Coronary artery (tissue), 2 donors: ENCODE measurements at places on chromosomes 5 and 9.

DNA sequence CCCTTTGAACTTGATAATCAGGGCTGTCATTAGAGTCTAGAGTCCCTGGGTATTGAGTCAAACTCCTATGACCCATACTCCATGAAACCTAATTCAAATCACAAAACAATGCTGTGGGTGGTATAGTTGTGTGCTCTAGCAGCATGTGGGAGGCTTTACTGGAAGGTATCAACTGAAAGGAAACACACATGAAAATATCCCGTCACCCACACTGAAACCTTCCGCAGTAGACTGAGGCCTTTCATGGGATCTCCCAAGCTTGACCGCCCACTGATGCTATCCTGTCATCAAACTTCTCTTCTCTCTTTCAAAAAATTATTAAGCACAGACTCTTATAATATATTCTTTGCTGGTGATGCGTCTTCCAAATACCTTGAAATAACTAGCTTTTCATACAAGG, 569.1 kb upstream of the MEF2C start:
- DNase-seq = no peak

DNA sequence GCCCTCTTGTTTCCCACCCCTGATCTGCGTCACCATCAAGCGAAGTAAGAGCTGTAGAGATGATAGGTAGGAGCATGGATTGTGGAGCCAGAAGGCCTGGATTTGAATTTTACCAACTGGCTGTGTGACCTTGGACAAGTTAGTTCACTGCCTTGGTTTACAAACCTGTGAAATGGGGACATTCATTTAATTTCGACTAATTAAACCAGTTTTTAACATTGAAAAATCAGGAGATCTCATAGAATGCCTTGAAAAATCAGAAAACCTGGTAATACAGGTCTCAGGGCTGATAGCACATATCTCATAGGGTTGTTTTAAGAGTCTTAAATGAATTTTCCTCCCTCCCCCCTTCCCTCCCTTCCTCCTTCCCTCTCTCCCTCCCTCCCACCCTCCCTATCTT, 38.8 kb downstream of the STC2 start:
- DNase-seq = no peak

- DNase-seq = no peak
Observed at GRCh38 chr9:34417734-34418133, 40.6 kb downstream of the FAM219A start.

DNA sequence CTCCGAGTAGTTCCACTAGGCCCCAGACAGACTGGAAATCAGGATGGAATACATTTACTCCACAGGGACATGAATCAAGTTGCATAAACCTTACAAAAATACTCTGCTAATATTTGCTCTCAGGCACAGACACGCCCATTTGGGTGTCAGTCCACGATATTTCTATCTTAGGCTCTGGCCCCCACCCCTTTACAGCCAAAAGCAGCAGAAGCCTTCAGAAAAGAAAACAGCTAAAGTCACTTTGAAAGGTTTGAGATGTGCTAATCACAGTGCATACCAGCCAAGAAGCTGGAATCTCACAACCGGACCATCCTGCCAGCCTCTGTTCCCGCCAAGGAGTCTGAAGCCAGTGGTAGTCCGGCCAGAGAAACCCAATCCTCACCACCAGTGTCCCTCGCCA, 22.6 kb downstream of the PTPN3 start:
- peak; percentile 84 for DNase-seq

- DNase-seq = no peak
Observed at GRCh38 chr9:127634021-127634420, 21.9 kb downstream of the STXBP1 start.

GRCh38 chr9:73172901-73173215, 21.2 kb downstream of the ANXA1 start:
- no peak for DNase-seq

DNA sequence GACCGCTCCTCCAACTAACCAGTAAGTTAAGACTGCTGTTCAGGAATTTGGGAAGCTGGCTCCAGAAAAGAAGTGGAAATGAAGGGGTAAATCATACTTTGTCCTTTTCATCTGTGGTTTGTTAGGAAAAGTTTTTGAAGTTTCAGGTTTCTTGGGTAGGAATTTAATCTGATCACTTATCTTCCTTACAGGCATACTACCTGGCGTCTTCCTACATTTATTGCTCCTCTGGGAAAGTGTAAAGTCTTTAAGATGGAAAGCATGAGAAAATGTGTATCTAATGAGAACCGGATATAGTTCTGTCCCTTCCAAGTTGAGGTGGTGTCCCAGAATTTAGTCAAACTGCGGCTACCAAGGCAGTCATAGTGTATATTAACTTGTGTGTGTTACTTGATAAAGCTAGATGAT, 1.3 kb downstream of the RASA1 start:
- DNase-seq = no peak

DNA sequence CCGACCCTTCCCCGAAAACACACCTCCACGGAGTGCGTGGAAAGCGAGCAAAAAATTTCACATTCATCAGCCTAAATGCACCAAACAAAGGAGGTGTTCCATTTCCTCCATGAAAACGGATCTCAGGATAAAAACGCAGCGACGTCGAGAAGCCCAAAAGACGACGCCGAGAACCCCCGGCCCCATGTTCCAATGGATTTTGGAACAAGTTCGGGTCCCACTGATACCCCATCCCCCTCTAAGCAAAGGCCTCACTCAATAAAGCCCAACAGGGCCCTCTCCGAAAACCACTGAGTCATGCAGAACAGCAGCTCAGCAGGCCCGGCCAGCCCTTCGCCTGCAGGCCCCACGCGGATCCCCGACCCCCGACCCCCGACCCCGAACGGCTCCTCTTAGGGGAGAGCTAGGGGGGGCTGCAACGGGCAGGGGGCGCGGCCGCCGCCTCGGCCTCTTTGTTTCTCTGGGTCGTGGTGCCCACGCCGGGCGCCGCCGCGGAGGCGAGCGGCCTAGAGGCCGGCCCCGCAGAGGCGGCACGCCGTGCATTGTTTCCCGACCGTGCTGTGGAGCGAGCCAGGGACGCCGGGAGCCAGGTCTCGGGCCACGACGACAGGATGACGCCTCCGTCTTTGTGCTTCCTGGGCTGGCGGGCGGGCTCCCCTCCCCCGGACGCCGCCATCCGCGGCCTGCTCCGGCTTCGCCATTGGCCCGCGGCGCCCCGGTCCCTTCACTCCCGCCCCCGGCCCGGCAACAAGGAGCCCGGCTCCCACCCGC, 915 bp downstream of the ZFAND5 start:
- peak; percentile 88 for DNase-seq

- DNase-seq = no peak
Observed at GRCh38 chr5:8341406-8341805, 472.5 kb downstream of the MTRR start.

DNA sequence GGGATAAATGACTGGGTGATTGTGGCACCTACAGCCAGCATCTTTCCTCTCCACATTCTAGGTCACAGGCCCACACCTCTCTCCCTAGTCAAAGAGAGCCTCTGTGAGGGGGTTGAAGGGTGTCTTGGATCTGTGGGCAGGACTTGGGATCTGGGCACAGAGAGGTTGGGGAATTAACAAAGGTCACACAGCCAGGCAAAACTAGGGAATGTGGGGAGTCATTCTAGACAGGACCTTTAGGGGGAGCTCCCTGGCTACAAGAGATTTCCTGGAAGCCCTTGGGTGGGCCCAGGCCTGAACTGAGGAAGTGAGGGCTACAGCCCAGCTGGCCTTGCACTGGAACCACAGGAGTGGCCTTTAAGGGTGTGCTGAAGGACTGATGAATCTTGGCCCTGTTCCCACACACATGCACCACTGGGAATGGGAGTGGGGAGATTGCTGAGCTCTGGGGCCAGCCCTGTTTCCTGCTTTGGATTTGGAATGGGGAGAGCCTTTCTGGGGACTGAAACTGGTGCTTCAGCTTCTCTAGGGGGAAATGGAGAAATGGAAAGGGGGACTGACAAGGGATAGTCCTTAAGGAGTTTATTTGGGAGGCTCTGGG, 12.4 kb upstream of the CXXC5 start:
- DNase-seq = peak; percentile 88

- DNase-seq = no peak
Observed at GRCh38 chr5:79011219-79011836, 26.2 kb upstream of the ARSB start.
